ENCODE measurements at places on chromosomes 12 and 14.

- DNase-seq, result no peak
Measured at GRCh38 chr12:86710109-86710508, 453.9 kb upstream of the MGAT4C start.

DNA sequence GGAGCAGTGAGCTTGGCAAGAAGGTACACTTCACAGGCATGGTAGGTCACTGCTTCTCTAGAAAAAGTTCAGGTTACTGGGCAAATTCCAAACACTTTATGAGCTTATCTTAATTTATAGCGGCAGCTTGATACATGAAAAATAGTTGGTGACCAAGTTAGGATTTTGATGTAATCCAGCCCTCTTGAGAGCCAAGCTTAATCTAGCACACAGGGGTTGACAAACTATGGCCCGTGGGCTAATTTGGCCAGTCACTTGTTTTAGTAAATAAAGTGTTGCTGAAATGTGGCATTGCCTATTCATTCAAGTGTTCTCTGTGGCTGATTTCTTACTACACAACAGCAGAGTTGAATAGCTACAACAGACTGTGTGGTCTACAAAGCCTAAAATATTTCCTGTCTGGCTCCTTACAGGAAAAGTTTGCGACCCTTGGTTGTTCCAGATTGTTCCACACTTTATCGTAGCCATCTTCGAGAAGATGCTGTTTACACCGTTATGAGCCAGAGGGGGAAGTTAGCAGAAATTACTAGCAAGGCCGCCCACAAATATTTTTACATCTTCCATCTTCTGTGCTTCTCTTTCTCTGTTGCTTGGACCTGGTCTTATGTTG is 120.9 kb downstream of the DAAM1 start:
- DNase-seq, result no peak

GRCh38 chr12:47755655-47756562 is 2.8 kb downstream of the RAPGEF3 start:
- no peak for DNase-seq

DNA sequence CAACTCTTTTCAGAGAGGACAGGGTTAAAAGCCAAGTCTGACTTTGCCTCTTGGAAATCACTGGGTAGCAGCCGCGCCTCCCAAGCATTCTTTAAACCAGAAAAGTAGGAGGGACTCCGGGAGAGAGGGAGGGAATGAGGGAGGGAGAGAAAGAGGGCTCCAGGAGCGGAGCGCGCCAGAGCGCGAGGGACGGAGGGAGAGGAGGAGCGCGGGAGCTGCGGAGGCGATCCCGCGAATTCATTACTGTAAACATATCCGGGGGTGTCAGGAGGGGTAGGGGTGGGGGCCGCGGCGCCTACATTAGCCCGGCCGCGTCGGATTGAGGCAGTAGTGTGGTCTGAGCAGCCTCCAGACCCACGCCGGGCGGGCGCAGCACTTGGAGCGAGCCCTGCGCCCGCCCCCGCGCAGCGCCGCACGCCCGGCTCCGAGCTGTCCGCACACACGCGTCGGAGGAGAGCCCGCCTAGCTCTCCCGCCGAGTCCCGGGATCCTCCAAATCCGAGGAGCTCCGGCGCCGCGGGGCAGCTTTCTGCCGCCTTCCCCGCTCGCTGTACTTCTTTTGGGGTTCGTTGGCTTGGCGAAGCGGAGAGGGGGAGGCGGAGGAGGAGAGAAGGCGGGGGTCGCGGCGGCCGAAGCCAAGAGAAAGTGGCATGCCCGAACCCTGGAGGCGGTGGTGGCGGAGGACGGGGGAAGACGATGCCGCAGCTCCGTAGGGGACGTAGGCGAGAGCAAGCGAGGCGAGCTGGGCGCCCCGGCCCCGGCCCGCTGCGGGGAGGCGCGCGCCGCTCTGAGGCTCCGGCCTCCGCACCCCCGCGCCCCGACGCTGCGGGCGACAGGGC is 3.3 kb downstream of the FLRT2 start:
- peak; percentile 86 for DNase-seq

GRCh38 chr14:38505221-38505972 is 249.5 kb upstream of the CLEC14A start:
- no peak for DNase-seq

DNA sequence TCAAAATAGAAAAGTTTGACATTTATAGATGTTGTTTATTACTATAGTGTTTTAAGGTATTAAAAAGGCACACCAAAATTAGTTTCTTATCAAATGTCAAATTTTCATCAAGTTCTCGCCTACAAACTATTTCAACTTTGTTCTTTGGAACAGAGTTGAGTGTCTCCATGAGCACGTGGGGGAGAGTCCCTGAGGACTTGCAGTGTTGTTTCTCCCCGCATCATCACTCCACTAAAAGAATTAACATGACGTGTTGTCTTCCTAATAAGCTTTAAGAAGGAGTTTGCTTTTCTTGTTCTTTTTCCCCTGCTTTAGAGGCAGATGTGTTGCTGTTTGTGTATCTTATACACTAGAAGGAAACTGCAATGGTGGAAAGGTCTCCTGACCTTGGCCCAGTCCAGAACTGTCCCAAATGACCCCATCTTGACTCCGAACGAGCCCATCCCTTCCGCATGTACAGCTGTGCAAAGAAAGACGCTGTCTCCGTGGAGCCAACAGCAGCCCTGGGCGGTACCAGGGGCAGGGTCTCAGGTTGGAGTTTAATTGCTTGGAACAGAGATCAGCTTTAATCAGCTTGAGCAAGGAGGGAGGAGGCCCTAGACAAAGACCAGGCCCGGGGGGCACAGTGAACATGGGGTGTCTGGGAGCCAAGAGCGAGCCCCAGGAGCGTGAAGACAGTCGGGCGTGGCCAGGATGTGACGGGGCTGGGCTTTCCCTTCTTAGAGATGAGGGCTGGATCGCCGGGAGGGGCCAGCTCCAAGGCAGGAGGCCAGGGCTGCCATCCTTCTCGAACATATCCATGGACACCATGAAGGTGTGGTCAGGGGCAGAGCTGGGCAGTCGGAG is 215.4 kb upstream of the RTL1 start:
- no peak for DNase-seq

- DNase-seq, result no peak
Measured at GRCh38 chr14:36268121-36268520, 52.3 kb downstream of the MBIP start.
